ENCODE measurements at places on chromosomes 7 and 10. TPM values are rescaled to one million over a fixed set of nuclear protein-coding genes. Genes with fewer than 3 reads are reported as not detected.

Gene MALRD1
- 1.3 TPM for total RNA-seq

Gene PNLIPRP3
- not detected for total RNA-seq

DNA sequence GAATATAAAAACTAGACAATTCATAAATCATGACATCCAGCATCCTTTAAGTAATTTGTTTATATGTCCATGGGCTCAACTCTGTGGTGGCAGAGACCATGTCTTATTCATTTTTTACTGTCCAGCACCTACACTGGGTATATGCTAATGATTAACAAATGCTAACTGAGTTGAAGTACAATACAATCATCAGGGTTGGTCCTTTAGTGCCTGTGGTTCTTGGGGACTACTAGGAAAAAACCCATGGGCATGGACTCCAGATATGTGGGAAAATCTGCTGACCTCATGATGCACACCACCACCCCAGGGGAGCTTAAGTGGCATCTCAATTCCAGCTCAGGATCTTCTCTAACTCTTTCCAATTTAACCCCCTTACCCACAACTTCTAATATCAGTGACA is 85.3 kb upstream of the YAE1 start:
- no peak overlapping the region for H3K4me3 ChIP-seq
- no peaks in the 10 kb centered on the region for H3K27me3 ChIP-seq
- no peak for DNase-seq
- no peaks in the 10 kb centered on the region for H3K4me1 ChIP-seq

GRCh38 chr7:138170298-138170697 is 94.0 kb downstream of the AKR1D1 start:
- no peaks in the 10 kb centered on the region for H3K4me1 ChIP-seq
- H3K36me3 ChIP-seq: no peaks in the 10 kb centered on the region
- no peak overlapping the region for H3K27ac ChIP-seq
- H3K4me3 ChIP-seq: no peak overlapping the region

GRCh38 chr10:239109-239508 is 103.9 kb downstream of the ZMYND11 start:
- DNase-seq: no peak
- H3K4me3 ChIP-seq: no peak overlapping the region
- no peak overlapping the region for H3K27ac ChIP-seq
- H3K36me3 ChIP-seq: no peaks in the 10 kb centered on the region
- H3K27me3 ChIP-seq: no peaks in the 10 kb centered on the region
- H3K4me1 ChIP-seq: no peaks in the 10 kb centered on the region

DNA sequence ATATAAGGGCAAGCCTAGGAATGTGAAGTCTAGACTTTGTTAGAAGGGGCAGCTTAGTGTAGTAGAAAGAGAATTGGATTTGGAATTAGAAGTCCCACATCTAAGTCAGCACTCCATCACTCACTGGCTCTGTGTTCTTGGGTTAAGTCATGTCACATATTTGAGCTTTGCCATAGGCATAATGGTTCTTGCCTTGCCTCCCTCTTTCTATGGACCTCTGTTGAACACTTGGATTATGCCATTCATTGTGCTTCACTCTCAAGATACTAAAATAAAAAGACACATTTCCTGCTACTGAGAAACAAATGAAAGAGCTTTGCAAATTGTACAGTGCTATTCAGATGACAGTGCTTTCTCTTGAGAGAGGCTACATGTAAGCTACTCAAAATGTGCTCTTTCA is 35.9 kb downstream of the SEC23IP start:
- H3K4me1 ChIP-seq: no peaks in the 10 kb centered on the region
- no peaks in the 10 kb centered on the region for H3K27me3 ChIP-seq
- H3K4me3 ChIP-seq: no peak overlapping the region
- H3K36me3 ChIP-seq: peaks cover 23% of the 10 kb centered on the region
- H3K27ac ChIP-seq: no peak overlapping the region

- peaks cover 4% of the 10 kb centered on the region for H3K36me3 ChIP-seq
- H3K4me1 ChIP-seq: no peaks in the 10 kb centered on the region
- H3K27me3 ChIP-seq: no peaks in the 10 kb centered on the region
- H3K4me3 ChIP-seq: no peak overlapping the region
- no peak overlapping the region for H3K27ac ChIP-seq
These were observed 112.1 kb downstream of the NSUN6 start for GRCh38 chr10:18539335-18539734.

Measured in body of pancreas (tissue), 4 donors.